Effector CD8-positive, alpha-beta T cell (primary cell): ENCODE measurements at places on chromosomes 16 and 17.

GRCh38 chr16:55225972-55226542, 97.9 kb upstream of the IRX6 start:
- no peak for DNase-seq

- DNase-seq: no peak
Observed at GRCh38 chr17:45770632-45771270, 13.4 kb upstream of the CRHR1 start.

DNA sequence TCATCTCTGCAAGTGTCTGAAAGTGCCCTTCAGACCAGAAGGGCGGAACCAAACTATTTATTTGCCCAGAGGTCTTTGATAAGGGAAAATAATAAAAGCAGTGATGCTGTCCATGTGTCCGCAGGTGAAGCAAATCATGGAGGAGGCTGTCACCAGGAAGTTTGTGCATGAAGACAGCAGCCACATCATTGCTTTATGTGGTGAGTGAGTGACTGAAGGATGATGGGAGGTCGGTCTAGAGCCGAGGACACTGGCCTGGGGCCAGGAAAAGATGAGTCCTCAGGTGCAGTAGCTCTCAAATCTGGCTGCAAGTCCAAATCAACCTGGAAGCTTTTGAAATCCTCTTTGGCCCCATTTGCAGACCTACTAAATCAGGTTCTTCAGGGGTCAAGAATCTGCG, 6.1 kb downstream of the SGSM2 start:
- DNase-seq: no peak

GRCh38 chr17:61897548-61898180, 30.1 kb downstream of the INTS2 start:
- no peak for DNase-seq

GRCh38 chr17:1058423-1059130, 61.6 kb downstream of the TIMM22 start:
- no peak for DNase-seq

DNA sequence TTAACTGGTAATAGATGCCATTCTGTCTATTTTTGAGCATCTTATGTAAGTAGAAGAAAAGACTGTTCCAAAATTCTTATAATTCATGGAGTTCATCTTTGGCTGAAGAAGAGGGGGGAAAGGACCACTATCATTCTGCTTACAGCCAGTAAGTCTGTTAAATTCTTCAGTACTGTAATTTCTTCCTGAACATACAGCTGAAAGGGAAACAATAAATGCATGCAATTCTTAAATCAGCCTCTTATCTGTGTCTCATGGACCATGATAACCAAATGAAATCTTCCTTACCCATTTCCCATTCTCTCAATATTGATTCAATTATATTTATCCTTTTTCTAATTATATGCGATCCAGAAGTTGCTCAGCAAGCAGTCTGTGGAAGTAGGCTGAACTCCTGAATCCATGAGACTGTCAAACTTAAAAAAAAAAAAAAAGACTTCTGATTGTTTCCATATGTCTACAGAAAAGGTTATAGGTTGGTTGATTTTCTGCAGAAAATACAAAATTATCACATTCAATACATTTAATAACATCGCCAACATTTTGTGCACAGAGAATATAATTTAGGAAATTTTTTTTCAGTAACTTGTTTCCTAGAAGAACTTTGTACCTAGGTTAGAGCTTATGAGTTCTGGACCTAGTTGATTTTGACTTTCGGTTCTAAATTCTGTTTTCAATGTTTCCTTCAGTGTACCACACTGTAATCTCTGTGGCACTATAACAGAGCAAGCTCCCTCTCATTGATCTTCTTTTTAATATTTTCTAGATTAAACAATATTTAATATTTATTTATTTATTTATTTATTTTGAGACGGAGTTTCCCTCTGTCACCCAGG, 1.2 kb upstream of the ABCA9 start:
- DNase-seq: no peak

- DNase-seq: no peak
Observed at GRCh38 chr16:11087691-11088073, 143.3 kb downstream of the CLEC16A start.

DNA sequence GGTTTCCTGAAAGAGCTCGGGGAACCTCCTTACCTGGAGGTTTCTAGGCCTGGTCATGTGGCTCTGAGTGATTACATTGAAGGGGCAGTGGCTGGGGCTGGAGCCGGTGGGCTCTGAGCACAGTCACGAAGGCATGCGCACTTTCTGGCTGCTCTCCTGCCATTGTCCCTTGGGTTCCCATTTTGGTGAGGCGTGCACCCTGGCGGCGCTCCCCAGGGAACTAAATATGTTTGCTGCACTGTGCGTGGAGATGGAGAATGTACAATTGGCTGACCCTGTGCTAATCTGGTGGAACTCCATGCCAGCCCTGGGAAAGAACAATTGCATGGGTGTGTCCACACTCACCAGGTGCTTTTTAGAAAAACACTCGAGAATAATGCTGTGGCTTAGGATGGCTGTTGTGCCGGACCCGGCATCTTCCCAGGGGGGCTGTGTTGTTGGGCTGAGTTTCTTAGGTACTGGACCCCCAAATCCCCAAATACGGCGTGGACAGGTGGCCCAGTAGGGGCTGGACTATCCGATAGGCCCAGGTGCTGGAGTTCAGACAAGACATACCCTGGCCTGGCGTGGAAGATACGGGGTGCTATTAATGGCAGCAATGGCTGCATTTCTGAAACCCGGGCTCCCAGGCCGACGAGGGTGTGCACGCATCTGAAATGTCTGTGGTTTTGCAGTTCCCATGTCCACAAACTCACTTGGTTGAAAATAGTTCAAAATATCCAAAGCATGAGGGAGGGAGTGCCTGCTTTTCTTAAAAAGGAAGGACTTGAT, 230.5 kb downstream of the SEC14L1 start:
- no peak for DNase-seq

GRCh38 chr17:65743308-65743655, 181.8 kb upstream of the AXIN2 start:
- no peak for DNase-seq

DNA sequence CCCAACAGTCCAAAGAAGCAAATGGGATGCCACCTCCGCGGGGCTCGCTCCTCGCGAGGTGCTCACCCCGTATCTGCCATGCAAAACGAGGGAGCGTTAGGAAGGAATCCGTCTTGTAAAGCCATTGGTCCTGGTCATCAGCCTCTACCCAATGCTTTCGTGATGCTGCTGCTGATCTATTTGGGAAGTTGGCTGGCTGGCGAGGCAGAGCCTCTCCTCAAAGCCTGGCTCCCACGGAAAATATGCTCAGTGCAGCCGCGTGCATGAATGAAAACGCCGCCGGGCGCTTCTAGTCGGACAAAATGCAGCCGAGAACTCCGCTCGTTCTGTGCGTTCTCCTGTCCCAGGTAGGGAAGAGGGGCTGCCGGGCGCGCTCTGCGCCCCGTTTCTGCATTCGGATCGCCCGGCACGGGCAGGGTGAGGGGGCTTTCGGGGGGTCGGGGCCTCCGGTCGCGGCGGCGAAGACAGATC, at the start of gene CDH13:
Gene CDH13 (plus strand): TSS at position 179 of the 471 bp plus-strand sequence.
- no peak for DNase-seq

GRCh38 chr17:34517406-34517805, 62.0 kb upstream of the TMEM132E start:
- DNase-seq: no peak

DNA sequence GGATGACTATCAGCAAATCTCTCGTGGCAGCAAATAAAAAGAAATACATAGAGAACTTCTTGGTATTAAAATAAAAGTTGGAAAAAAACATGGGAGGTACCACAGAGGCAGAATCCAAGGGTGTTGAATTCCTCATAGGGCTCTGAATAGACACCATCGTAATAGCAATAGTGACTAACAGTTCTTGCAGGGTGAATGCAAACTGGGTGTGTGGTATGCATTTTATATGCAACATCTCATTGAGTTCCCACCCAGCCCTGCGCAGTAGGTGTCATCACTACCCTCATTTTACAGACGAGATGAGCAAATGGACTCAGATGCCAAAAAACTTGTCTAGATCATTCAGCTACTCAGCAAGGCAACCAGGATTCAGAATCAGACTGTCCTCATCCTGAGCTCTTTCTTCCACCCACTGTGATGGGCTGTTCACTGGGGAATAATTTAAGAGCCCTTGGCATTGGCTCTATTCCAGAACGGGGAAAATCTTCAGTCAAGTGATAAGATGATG, 354.6 kb upstream of the CDH11 start:
- DNase-seq: no peak

- DNase-seq: no peak
Observed at GRCh38 chr17:14471052-14471451, 170.2 kb downstream of the HS3ST3B1 start.

GRCh38 chr16:17389384-17389783, 81.4 kb downstream of the XYLT1 start:
- DNase-seq: no peak

GRCh38 chr17:30378241-30378824, 394 bp upstream of the CPD start:
- DNase-seq: peak; percentile 26

GRCh38 chr16:82741073-82741615, 114.4 kb downstream of the CDH13 start:
- DNase-seq: no peak

GRCh38 chr17:51709694-51710633, 448.6 kb downstream of the CA10 start:
- DNase-seq: no peak

GRCh38 chr17:7070712-7071111, 9.3 kb downstream of the CLEC10A start:
- DNase-seq: no peak

DNA sequence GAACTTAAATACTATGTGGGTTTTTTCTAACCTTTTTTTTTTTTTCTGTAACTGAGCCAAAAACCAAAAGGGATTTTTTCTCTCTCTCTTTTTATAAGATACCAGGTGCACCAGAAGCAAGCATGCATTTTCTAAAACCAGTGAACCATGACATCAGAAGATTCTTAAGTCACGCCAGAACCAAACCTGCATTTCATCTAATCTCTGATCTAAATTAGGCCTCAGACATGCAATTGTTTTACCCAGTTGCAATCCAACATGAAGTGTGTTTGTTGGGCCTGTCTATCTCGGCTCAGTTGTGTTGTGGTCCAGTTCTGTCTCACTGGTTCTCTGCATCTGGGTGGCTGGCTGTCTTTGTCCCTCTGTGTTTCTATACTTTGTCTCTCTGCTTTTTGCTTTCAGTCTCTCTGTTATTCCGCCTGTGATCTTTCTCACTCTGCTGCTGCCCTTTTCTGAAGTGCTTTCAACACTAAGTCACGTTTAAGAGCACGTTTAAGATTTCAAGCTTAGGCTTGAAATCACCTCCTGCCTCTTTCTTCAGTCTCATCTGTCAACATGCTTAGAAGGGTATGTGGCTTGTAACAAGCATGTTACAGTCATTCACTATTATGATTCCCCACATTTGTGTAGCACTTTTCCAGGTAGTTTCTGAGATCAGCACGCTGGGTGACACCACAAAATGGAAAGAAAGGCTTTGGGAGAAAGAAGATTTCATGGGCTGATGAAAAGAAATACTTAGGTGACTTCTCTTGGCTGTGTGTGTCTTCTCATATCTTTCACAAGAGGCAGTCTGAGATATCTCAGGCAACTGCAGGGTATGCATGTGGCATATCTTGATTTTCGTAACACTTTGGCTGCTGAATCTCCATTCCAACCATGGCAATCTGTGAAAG, 488.9 kb downstream of the SHISA9 start:
- DNase-seq: no peak

- no peak for DNase-seq
Observed at GRCh38 chr17:76709077-76709950, 1.5 kb downstream of the MXRA7 start.

DNA sequence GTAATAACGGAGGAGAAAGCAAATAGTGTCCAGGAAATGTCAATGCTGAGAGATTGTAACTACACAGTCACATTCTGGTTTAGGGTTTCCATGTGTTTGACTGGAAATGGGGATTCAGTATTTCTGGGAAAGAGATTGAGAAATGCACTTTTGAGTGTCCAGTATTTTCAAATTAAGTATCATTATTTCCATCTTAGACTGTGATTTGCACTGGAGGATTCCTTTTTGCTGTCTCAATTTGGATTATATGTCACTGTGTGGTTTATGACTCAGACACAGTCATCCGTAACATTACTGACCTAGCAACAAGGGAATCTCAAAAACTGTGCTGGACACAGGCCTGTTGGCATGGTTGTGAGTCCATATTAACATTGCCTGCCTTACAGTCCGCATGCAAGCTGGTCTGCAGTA, 681.4 kb downstream of the CDH11 start:
- no peak for DNase-seq

- no peak for DNase-seq
Observed at GRCh38 chr16:53642094-53642493, 61.6 kb downstream of the RPGRIP1L start.

GRCh38 chr16:58393138-58393504, 850 bp downstream of the GINS3 start:
- DNase-seq: no peak

DNA sequence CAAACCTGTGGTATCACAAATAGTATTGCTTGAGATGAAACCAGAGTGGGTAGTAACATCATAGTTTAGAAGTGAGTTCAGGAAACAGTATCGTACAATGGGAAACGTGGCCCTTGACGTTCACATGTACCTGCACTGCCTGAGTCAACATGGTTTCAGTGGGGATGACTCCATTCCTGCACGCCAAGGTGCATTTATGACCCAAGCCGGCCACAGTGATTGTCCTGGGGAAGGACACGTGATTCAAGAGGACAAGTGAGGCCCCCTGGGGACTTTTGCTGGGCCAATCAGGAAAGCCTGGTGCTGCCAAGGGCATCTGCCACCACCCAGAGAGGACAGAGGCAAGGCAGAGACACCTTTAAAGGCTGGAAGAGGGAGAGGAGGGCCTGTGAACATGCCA, 119.2 kb downstream of the AXIN2 start:
- DNase-seq: no peak

DNA sequence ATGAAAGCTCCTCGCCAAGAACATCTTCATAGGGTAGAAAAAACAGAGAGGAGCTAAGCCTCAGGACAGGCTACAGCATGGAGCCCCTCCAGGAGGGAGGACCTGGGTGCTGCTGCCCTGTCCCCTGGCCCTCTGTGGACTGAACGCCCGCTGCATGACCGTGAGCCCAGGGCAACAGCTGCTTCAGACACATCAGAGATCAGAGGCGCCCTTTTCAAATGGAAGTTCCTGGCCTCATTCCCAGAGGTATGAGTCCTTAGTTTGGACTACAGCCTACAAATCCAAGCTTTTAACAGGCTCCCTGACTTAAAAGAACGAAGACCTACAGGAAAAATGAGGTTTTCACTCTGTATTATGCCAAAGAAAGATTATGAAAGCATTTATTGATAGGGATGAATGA, 48.5 kb downstream of the ZNF18 start:
- no peak for DNase-seq
